Omental fat pad (tissue), 4 donors: ENCODE measurements at places on chromosomes 2 and 18. TPM values are rescaled to one million over a fixed set of nuclear protein-coding genes. Genes with fewer than 3 reads are reported as not detected.

DNA sequence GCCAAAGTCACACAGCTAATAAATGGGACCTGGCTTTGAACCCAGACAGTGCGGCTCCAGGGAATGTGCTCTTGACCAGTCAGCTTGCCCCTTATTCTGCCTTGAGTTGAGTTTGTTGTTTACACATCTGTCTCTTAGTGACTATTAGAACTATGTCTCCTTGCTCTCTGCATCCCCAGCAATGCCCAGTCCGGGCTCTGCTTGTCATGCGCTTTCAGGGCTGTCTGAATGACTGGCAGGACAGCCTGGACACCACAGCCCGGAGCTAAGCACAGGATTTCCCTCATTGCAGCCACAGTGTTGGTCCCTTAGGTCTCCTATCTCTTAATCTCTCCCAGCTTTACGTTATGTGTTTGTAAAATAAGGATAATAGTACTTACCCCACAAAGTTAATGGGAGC is 246.4 kb upstream of the RAB12 start:
- no peak for DNase-seq

DNA sequence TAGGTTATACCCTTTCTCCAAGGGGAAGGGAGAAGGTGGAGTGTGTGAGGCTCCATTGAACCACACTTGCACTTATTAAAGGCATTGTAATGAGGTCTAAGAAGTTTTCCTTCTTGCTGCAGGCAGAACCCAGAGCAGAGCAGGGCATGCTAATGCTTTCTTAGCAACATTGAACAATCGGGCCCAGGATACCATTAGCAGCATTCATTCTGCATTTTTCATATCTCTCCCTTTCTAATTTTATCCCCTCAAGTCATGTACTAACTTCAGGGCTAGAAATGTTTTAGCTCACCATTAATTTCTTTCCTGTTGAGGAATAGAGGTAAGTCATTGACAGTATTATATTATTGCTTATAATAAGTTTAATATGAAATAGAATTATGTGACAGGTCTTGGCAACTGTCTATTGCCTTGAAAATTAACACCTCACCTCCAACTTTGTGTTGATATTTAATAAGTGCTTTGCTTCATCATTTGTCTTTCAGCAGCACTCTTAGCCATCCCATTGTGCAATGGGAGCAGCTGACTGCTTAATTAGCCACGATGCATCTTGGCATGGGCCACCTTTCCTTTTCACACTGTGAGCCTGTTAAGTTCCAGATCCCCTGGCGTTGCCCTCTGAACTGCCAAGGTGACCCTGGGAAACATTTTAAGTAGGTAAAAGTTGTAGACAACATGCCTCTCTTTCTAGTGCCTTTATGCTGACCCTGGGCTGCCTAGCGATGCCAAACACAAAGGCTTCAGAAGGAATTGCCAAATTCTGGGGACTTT is 300.8 kb upstream of the MEX3C start:
- no peak for DNase-seq

GRCh38 chr18:24031916-24032315 is 17.4 kb downstream of the TTC39C start:
- DNase-seq: no peak

Gene ZSWIM2
- total RNA-seq: not detected

Gene NCKAP1
- 115 TPM for total RNA-seq

GRCh38 chr18:576924-577323 is 3.3 kb upstream of the CETN1 start:
- DNase-seq: no peak

GRCh38 chr2:198211706-198212105 is 407.3 kb downstream of the PLCL1 start:
- DNase-seq: no peak

- DNase-seq: no peak
These were observed 127.9 kb downstream of the ZNF532 start for GRCh38 chr18:58992301-58993231.

- no peak for DNase-seq
These were observed 95.5 kb downstream of the MTCL1 start for GRCh38 chr18:8800876-8801262.

- DNase-seq: no peak
These were observed 128.7 kb upstream of the SKOR2 start for GRCh38 chr18:47380153-47380552.

DNA sequence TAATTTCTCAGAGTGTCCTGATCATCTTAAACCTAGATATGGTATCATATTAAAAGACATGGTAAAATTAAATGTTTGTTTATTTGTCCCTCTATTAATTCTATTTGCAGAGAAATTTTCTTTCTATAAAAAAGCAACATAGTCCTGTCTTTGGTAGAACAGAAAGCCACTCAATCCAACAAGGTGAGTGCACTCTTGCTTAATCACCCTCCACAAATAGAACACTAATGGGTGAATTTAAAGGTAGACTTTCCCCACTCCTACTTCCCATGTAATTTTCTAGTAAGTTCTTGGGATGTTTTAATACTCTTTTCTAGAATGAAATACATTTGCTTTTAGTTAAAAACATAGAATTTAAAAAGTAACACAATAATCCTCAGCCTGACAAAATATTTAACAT is 97.7 kb downstream of the PIGN start:
- no peak for DNase-seq

DNA sequence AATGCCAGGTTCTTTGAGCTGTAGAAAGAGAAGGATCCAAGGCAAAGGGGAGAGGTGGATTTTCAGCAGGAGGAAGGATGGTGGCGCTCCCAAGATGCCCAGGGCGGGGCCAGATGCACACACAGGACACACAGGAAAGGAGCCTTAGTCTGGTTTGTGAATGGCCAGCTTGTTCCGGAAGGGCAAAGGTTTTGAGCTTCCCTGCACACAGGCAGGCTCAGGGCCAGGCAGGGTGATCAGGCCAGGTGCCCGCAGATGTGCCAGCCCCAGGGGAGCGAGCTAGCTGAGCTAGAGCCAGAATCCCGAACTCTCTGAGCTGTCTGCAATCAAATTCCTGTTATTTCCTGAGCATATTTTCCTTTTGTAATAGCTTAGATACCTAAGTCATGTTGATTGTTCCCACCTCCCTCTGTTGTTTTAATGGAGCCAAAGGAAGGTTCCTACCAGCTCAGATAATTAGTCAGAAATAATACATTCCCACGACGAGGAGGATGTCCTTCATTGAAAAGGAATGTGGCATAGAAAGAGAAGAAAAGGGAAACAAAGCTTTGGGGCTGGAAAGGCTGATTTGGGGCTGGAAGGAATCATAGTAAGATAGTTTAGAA is 13.7 kb upstream of the OTOF start:
- no peak for DNase-seq

Gene ZNF532
- 59.1 TPM for total RNA-seq

DNA sequence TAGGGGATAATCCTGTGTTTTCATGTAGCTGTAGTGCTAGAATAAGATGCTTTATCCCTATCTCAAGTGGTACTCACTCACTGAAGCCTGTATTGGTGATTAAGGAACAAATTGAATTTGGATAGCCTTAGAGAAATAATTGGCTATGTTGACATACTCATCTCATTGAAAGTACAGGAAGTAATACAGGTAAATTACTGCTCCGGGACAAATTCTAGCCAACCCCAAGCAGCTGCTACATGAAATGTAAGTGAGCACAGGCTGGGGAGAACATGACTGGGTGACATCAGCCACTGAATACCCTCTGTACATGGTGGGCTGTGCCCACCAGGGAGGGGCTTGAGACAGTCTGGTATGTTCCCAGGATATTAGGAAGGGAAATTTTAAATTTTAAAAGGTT is 188.4 kb upstream of the RASGRP3 start:
- DNase-seq: no peak
